Dermis microvascular lymphatic vessel endothelial cell (primary cell): ENCODE measurements at places on chromosomes 4 and X. TPM values are rescaled to one million over a fixed set of nuclear protein-coding genes. Genes with fewer than 3 reads are reported as not detected.

The HTN1 gene
- 0.26 TPM in 1 of 2 replicates, not detected in the other for total RNA-seq

DNA sequence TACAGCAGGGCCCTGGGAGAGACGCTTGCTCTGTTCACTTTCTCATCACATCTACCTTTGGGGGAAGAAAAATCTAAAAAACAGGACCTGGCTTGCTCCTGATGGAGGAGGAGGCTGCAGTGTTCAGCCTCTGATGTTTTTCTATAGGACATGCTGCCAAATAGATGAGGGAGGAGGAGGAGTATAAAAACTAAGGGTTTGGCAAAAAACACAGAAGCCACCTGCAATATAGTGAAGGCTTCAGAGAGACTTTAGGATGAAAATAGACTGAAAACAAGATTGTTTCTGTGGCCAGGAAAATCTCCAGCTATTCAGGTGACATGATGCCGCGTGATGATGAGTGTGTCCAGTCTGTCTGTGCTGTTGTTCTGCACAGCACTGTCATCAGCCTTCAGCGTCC is 160.6 kb downstream of the PTTG2 start:
- DNase-seq: no peak

The REPS2 gene
- 4.2 and 6.1 TPM in 2 replicates for total RNA-seq

DNA sequence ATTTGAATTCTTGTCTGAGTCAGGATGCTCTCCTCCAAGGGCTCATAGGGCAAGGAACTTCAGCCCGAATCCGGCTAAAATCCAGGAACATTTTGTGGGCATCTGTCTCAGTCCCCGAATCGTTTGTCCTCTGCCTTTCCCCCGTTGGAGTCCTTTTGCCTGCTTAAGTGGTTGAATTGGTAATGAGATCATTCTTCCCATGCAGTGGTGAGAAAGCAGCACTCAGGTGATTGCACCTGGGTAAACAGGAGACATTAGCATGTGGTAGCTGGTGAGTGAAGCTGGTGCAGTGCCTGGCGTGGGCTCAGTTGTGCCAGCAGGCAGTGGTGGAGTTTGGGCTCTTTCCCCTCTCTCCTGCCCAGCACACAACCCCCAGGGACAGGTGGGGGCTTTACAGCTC is 61.9 kb upstream of the MTM1 start:
- DNase-seq: no peak

DNA sequence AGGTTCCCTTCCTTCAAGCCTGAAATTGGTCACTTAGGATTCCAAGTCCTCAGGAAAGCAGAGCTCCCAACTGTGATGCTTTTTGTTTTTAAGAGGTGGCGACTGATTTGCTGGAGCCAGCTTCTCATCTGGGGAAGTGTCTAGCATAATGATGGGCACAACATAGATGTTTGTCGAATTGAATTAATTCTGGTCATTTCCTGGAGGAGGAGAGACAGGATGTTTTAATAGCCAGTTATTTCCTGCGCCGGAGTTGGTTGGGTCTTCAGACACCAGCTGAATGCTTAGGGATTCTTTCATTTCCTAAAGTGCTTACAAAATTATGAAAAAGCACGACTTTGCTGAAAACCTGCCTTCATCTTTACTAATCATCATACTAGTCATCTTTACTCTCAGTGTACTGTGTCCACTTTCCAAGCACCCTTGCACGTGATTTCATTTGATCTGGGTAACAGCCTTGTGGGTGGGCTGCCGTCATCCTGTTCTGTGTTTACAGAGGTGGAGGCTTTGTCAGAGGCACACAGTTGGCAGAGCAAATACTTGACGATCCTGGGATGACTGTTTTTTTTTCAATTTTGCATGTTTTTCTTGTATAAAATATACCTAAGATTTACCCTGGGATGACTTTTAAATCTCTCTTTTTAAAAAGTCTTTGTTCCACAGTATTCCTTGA is 49.5 kb downstream of the RGS12 start:
- peak; percentile 40 for DNase-seq

DNA sequence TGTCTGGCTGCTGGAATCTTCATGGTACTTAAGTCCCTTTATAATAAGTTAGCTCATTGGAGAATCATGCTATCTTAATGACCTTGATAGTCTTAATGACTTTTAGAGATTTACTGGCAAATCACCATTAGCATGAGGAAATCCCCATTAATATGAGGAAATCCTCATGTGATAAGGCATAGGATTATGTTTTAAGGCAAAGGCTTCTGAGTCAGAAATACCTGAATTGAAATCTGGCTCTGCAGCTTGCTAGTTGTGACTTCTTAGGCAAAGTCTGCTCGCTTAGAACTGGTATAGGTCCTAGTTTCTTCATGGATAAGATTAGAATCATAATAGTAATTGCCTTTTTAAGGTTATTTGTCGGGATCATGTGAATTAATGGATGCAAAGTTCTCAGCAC is 190.2 kb upstream of the BANK1 start:
- no peak for DNase-seq

DNA sequence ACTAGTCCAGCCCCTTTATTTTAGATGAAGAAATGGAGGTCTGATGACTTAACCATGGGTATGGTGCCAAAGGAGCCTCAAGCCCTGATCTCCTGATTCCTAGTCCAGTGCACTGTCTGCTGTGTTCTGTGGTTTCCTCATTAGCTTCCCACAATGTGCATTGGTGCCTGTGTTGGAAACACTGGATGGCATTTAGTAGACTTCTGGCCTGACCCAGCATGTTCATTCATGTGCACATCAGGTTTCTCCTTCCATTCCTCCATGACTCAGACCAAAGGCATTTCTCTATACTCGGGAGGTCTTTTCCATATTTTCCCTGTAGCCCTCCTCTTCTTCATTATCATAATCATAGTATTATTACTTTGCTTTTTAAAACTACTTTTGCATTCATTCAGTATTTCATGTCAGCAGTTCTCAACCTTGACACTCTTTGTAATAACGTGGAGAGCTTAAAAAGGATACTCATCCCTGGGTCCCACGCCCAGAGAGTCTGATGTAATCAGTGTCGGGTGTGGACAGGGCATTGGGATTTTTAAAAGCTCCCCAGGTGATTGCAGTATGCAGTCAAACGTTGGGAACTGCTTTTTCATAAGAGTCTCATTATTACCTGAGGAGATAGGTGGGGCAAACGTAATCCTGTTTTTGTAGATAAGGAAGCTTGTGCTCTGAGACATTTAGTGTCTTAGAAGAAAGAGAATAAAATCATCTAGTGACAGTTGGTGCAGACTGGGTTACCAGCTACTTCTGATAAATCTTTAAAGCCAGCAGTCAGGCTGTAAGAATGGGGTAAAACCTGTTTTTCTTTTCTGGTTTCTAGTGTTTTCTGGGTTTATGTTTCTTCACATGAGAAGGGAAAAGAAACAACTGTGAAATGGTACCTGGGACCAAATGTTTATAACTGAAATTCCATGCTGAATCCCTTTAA is 40.9 kb upstream of the XK start:
- no peak for DNase-seq

- no peak for DNase-seq
Observed at GRCh38 chrX:113202601-113203000, 362.0 kb upstream of the AMOT start.

GRCh38 chr4:176409627-176410026 is 89.9 kb downstream of the SPCS3 start:
- no peak for DNase-seq
